ENCODE measurements at places on chromosomes 12 and 14. TPM values are rescaled to one million over a fixed set of nuclear protein-coding genes. Genes with fewer than 3 reads are reported as not detected.

GRCh38 chr12:116184763-116185162 is 92.7 kb downstream of the MED13L start:
- no peak for DNase-seq

Gene KRT2
- total RNA-seq, result not detected

- no peak for DNase-seq
These were observed 12.7 kb downstream of the PPP1R36 start for GRCh38 chr14:64562436-64562835.

Gene KNTC1
- 30.8 TPM for total RNA-seq

GRCh38 chr12:2812290-2813213 is at the start of gene ITFG2:
ITFG2 (plus strand) TSS chr12:2812668; CDS start chr12:2812761, 93 bp downstream.
- DNase-seq, result peak; percentile 99

DNA sequence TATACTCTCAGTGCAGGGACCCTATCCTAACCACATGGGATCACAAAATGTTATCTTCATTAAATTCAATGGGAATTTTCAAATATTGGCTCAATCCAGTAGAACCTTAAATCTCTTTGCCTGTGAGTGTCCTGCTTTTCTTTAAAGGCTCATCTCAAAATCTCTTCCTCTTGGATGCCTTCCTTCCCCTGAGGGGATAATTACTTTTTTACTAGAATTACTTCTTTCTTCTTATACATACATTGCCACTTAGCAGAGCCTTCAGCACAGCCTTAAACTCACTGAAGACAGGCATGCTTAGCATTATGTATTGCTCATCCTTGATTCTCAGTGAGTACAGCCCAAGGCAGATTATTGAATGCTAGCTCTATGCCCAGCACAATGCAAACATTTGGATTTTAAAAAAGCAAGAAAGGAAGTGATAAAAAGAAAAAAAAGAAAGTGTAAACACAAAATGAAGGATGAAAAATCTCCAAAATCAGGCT is 1918.0 kb upstream of the FLRT2 start:
- DNase-seq, result no peak

DNA sequence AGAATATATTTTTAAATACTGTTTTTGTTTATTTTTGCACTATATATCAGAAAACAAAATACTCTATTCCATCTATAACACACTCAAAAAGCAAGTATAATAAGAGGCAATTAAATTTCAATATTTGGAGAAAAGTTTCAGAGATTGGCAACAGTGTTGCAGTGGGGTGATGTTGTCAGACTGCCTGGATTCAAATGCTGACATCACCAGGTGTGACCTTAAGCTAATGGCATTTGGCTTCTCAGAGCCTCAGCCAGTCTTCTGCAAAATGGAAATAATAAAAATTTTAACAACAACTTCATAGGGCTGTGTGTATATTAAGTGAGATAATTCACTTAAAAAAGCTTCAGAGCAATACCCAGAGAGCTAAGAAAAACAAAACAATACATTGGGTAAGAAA is 74.7 kb downstream of the TMTC1 start:
- DNase-seq, result no peak

Gene MYF5
- total RNA-seq, result not detected

Gene ASB2
- 3.2 TPM for total RNA-seq

DNA sequence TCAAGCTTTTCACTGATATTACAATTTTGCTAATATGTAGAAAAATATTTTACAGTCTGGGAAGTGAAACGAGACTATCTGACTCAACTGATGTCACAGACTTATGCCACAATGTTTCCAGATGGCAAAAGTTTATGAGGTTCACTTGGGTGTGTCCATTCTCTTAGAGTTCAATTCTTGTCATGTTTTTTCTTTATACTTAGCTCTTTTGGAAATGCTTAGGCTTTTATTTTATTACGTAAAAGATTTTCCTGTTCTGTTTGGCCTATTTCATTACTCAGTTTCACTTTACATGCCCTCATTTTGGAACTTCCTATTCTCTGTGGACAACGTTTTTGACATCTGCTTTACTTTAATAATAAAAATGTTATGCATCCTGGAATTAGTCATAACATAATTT is 2.1 kb upstream of the PDZRN4 start:
- DNase-seq, result no peak

GRCh38 chr14:38761033-38761432 is 342.0 kb downstream of the SEC23A start:
- no peak for DNase-seq

DNA sequence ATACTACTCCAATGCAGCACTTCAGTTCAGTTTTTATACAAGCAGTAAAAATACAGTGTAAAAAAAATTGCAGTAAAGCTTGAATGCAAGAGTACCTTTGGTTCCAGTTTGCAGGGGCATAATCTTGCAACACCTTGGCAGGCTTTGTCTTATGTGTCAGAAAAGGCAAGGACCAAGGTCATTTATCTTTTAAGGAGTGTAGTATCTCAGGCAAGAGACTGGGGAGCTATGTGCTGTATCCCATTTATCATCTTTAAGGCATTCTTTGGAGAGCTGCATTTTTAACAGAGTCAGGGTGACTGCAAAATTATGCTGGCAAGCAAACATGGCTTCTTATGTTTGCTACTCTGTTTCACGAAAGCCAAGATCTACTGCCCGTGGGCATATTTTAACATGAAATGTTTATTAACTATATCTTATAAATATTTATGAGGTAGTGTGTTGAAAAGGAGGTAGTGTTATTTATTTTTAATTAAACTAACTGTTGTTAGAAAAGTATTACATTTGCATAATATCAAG is 14.8 kb upstream of the DLGAP5 start:
- no peak for DNase-seq

DNA sequence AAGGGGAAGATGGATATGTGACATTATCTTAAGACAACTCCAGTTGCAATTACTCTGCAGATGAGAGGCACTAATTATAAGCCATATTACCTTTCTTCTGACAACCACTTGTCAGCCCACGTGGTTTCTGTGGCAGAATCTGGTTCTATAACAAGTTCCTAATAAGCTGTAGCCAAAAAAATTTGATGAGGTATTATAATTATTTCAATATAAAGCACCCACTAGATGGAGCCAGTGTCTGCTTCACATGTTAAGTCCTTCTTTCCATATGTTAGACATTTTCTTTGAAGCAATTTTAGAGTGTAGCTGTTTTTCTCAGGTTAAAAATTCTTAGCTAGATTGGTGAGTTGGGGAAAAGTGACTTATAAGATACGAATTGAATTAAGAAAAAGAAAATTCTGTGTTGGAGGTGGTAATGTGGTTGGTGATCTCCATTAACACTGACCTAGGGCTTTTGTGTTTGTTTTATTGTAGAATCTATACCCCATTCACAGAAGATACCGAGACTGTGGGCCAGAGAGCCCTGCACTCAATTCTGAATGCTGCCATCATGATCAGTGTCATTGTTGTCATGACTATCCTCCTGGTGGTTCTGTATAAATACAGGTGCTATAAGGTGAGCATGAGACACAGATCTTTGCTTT is 36.9 kb downstream of the PSEN1 start:
- no peak for DNase-seq

DNA sequence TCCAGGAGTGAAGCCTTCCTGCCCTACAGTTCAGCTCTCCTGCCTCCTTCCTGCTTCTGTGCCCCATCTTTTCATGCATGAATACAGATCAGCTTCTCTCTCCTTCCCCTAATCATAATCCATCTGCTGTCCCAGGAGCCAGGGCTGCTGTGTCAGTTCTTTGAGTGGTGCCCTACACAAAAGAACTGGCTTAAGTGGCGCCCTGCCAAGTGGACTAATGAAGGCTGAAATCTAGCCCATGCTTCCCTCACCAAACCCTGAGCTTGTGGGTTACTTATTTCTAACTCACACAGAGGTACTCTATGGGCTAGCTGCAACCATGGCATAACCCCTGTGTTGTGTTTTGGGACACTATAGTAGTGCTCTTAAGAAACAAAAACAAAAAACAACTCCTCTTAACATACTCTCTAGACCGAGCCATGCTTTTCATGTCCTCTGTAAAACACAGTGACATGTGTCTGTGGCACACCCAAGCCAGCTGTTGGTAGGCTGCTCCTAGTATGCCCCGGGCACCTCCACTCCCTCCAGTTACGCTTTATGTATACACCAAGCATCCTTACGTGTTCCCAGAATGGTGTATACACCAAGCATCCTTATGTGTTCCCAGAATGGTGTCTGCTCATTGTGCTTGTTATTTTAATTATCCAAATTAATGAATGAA is 19.3 kb upstream of the ETV6 start:
- no peak for DNase-seq

GRCh38 chr12:109888179-109889020 is 8.1 kb upstream of the GLTP start:
- no peak for DNase-seq

DNA sequence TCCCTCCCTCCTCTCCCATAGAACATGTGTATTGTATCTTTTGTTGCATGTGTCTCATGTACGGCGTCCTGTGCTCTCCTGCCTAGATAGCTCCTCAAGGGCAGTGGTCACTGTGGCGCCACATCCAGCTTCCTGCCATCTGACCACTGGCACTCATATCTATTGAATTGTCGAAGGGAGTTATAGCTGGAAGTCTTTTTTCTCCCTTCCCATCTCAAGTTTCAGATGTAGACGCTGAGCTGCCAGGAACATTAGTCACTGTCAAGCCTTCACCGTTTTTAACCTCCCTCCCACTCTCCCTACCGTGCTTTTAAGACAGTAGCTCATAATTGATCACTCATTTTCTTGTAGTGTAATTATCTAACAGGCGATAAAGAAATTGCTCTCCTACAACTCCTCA is 33.0 kb downstream of the MTHFD1 start:
- DNase-seq, result no peak

GRCh38 chr14:81408595-81408994 is 8.5 kb upstream of the STON2 start:
- no peak for DNase-seq

Gene MGP
- total RNA-seq, result 114 TPM

DNA sequence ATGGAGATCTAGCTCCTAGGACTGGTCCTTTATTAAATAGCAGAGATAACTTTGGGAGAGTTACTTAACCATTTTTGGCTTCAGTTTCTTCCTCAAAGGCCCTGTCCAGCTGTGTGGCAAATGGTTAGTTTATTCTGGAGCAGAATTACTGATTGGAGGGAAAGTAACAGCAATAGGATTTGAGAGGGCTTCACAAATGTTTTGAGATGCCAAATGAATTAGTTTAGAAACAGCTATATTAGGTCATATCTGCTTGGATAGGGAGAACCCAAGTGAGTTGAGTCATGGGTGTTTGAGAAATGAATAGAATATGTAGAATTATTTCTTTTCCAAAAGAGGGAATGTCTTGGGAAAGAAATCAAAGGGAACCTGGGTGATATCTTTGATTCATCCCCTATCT is 17.5 kb downstream of the RASSF3 start:
- no peak for DNase-seq

DNA sequence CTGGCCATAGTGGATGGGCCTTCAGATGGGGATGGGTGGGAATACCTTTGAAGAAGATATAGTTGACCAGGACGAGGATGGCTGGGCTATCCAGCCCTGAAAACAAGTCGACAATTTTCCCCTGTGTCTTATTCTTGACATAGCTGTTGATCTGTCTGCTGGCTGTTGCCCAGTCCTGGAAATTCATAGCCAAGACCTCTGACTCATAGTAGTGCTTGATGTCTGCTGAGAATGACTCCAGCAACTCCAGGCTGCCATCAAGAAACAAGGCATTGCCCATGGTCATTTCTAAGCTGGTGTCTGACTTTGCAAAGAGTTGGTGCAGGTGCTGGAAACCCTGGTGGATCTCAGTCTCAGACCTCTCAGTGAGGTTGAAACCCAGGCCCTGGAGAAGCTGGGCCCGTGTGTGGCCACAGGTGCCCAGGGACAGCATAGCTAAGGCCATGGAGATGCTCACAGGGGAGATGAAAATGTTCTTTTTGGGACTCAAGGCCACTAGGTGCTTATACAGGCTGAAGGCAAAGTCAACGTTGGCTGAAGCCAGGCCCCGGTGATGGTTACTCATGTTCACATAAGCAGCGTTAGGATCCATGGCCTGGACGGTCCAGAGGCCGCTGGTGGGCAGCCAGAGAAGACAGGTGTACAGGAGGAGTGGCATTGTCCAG is 9.0 kb downstream of the SERPINA6 start:
- no peak for DNase-seq

GRCh38 chr14:21780429-21781084 is 106.9 kb upstream of the OR4E1 start:
- no peak for DNase-seq

Gene CD163
- total RNA-seq, result 60.2 TPM

Gene GYS2
- not detected for total RNA-seq

DNA sequence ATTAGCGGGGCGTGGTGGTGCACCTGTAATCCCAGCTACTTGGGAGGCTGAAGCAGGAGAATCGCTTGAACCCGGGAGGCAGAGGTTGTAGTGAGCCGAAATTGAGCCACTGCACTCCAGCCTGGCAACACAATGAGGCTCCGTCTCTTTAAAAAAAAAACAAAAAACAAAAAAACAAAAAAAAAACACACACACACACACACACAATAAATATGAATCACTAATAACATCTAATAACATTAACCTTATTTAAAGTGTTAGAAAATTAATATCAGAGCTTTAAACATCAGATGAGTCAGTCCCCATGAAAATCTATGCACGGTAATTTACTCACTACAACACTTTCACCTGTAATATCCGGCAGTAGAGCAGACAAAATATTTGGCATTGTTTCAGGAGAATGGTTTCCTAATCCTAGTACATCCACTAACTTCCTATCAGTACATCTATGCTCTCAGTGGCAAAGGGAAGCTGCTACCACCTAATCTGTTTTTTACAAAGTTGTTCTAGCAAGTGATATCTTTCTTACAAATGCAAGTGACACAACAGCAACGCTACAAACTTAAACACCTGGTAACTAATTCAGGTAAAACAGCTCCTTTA is 36.2 kb downstream of the MED13L start:
- no peak for DNase-seq

DNA sequence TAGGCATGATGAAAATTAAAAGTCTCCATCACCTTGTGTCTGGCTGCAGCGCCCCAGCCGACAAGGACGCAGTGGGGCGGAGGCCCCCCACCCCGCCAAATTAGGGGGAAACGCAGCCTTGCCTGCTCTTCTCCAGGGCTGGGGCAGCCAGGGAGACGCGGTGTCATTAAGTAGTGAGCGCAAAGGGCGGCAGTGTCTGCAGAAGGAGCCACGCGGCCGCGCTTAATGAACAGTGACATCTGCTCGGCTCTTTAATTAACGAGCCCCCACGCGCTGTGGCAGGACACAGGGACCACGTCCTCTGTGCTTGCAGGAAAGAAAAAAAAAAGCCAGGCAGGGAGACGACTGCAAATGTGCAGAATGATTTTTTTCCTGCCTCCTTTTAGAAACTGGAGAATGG is 93.4 kb upstream of the NCOR2 start:
- DNase-seq, result no peak

DNA sequence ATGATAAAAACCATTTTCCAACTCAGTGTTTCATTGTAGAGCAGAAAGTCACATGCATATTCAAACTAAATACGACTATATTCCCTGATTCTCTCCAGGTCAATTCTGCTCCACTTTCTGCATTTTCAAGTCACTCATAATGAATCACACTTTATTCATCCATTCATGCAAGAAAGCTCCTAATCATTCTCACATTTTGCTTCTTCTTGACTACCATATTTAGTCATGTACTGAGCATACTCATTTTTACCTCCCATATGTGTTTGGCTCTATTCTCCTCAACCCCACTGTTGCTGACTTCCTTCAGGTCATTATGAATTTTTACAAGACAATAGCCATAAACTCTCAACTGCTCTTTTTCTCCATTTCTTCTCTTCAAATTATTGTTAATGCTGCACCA is 43.4 kb upstream of the PIK3C2G start:
- DNase-seq, result no peak

GRCh38 chr12:28082096-28082495 is 108.2 kb upstream of the CCDC91 start:
- DNase-seq, result no peak

- no peak for DNase-seq
These were observed 1.7 kb upstream of the TNS2 start for GRCh38 chr12:53048033-53048779.
